T1000 (cell line): ENCODE measurements at places on chromosomes 1 and 21.

DNA sequence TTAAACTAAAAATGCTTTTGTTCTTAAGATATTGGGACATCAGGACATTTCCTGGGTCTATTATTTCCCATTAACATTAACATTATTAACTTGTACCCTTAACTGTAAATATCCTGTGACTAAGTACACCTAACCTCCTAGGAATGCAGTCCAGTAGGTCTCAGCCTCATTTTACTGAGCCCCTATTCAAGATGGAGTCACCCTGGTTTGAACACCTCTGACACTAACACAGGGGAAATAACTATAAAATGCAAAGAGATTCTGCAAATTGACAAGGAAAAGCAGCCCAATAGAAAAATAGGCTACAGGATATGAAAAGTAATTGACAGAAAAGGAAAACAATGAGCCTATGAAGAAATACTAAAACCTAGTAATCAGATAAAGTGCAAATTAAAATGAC is 11.6 kb upstream of the NCMAP start:
- DNase-seq: no peak

- no peak for DNase-seq
These were observed 1.7 kb upstream of the ARL8A start for GRCh38 chr1:202146279-202146678.

DNA sequence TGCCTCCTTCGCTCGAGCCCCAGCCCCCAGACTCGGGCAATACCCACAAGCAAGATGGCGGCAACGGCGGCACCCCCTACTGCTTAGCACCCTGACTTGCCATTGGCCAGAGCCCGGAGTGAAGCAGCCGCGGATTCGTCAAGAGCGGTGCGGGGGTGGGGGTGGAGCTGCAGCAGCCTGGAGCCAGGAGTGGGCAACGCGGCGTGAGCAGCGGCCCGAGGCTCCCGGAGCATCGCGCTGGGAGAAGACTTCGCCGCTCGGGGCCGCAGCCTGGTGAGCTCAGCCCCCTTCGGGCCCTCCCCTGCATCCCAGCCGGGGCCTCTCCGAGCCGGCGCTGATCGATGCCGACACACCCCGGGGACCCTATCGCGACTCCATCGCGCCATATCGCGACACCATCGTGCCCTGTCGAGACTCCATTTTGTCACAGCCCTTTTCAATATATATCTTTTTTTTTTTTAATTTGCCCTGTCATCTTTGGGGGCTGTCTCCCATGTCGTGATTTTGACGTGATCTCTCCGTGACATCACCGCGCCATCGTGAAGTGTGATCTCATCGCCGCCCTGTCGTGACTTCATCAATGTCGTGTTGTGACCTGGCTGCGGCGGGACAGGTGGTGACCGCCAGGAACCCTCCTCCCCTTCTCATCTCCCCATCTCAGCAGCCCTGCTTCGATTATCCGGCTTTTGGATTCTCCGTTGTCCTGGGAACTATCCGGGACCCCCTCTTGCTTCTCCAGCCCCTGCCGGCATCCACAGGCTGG is at the start of gene NCDN:
Gene NCDN (plus strand): TSS at position 189 of the 763 bp plus-strand sequence. CDS start 392 bp downstream, at position 581.
- DNase-seq: peak; percentile 94

GRCh38 chr1:155499263-155499662 is 63.3 kb downstream of the ASH1L start:
- no peak for DNase-seq

DNA sequence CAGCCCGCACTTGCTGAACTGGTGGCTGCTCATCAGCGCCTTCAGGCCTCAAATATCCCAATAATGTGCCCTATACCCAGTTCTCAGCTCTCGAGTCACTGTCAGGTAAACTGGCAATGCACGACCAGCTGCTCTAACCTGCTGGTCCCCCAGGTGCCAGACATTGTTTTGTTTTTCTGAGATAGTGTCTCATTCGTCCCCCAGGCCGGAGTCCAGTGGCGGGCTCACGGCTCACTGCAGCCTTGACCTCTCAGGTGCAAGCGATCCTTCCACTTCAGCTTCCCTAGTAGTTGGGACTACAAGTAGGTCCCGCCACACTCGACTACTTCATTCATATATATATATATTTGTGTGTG is 1.0 kb upstream of the NADK start:
- no peak for DNase-seq

DNA sequence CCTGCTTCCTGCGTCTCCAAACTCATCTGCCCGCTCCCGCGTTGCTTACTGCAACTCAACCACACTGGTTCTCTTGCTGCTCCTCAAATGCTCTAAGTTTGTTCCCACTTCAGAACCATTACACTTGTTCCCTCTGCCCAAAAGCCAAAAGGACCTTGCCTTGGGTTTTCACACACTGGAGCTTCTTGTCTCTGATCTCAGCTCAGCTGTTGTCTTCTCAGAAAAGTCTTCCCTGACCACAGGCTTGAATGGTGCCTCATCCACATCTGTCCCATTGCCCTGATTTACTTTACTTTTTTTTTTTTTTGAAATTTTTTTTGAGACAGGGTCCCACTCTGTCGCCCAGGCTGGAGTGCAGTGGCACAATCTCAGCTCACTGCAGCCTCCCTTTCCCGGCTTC is 44.3 kb upstream of the SYT14 start:
- no peak for DNase-seq

DNA sequence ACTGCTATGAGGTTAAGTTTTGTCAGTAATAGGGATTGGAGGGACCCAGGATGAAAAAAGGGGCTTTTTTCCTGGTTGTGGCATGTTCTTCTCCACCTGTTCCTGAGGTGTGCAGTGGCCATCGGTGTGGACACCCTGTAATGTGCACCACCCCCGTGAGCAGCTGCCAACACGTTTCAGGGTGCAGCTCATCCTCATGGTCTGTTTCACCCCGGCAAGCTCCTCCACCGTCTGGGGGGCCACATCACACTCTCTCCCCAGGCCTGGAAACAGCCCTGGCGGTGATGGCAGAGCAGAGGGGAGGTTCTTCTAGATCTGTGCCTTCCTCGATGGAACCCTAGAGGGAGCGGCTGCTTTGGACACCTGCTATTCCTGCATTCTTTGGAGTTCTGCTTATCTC is 435.4 kb downstream of the MATN1 start:
- no peak for DNase-seq

- no peak for DNase-seq
These were observed 124.4 kb downstream of the BEND5 start for GRCh38 chr1:48652334-48652733.

DNA sequence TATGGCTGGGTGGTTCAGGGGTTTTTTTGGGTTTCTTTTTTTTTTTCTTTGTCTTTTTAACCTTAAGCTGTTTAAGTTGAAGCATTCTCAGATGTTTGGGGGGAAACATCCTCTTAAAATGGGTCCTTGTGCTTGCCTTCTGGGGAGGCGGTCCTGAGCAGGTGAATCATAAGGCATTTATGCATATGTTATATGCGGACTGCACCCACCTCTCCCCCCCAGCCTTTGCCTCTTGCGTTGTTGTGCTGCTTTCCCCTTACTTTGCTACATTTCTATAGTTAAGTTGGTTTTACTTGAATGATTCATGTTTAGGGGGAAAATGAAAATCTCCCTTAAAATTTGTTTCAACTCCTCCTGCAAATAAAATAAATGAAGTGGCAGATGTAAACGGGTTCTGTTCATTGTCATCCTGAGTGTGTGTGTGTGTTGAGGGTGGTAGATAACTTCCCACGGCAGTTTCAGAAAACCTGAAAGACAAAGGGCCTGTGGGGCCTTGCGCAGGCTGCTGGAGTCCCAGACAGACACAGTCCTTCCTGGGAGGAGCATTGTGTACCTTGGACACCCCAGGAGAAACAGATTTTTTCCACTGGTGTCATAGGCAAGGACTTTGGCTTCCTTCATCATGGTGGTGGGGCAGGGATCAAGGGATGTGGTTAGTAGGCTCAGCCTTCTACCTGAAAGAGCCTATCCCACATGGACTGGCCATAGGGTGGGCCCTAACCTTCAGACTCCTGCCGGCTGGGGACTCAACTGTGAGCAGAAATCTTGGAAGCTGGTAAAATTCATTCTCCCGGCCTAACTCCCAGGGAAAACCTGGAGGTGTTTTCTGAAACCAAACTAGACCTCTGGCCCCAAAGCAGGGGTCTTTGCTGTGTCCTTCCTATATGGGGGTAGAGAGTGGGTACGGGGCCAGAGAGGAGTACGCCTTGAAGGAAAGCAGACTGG is 926 bp upstream of the SH3D21 start:
- no peak for DNase-seq

- no peak for DNase-seq
These were observed 103.4 kb downstream of the PPIAL4G start for GRCh38 chr1:148379697-148380096.

- DNase-seq: no peak
These were observed 54.8 kb downstream of the NR5A2 start for GRCh38 chr1:200082329-200082728.

GRCh38 chr1:219666242-219666641 is 53.3 kb upstream of the ZC3H11B start:
- no peak for DNase-seq

- no peak for DNase-seq
These were observed 29.0 kb upstream of the CCDC190 start for GRCh38 chr1:162889989-162890388.

DNA sequence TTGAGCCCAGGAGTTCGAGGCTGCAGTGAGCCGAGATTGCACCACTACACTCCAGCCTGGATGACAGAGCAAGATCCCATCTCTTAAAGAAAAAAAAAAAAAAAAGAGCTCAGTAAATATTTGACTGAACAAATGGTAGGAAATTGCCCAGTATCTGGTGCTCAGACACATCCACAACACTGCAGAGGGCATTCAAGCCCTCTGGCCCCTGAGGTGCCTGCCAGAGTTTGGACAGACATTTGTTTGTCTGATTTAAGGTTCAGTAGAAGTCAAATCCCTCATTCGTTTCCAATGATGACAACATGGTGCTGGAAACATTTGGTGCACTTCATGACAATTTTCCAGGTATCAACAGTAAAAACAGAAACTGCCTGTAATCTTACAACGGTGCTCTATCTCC is 86.6 kb downstream of the HLCS start:
- DNase-seq: no peak

GRCh38 chr1:119040489-119040888 is 52.3 kb upstream of the TBX15 start:
- DNase-seq: no peak

DNA sequence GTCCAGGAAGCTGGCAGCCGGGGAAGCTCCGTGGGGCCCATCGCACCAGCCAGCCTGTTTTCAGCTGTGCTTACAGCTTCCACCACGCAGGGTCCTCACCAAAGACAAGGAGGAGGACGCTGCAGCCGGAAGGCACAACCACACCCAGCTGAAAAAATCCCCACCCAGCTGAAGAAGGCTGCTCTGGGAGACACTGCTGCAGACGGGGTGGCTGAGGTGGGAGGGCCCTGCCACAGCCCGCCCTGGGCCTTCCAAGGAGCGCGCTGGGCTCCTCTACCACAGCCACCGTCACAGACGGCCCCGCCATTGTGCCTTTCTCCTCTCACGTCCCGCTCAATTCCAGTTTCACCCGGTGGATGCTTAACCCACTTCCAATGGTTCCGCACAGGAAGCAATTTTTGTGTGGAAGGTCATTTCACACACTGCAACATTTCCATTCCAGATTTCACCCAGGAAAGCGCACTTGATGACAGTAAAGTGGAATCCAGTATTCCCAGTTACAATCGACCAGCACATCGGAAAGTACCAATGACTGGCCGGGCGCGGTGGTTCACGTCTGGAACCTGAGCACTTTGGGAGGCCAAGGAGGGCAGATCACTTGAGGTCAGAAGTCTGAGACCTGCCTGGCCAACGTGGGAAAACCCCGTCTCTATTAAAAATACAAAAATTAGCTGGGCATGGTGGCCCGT is 47.9 kb downstream of the NPHP4 start:
- DNase-seq: no peak

- peak; percentile 81 for DNase-seq
These were observed at the start of gene MAN1A2 for GRCh38 chr1:117367046-117368025. MAN1A2 (plus strand) TSS chr1:117367449; CDS start chr1:117368184, 735 bp downstream.

DNA sequence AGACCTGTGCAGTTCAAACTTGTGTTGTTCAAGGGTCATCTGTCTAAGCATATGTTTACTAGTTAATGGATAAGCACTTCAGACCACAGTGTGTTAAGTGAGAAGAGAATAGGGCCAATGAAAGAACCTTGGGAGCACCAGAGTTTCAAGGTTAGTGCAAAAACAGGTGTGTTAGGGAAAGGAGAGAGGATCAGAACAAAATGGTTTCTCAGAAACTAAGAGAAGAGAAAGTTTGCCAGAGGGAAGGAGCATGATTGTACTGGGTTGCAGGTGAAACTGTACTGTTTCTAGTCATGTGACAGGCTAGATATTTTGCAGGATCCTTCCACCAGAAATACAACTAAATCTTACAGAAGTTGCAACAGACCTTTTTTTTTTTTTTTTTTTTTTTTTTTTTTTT is 23.3 kb downstream of the RPRD2 start:
- no peak for DNase-seq

- no peak for DNase-seq
These were observed 12.7 kb downstream of the CD58 start for GRCh38 chr1:116558140-116558549.
